ENCODE measurements at places on chromosomes 5 and 9.

GRCh38 chr9:130451509-130452388 is 7.0 kb downstream of the ASS1 start:
- DNase-seq: no peak

DNA sequence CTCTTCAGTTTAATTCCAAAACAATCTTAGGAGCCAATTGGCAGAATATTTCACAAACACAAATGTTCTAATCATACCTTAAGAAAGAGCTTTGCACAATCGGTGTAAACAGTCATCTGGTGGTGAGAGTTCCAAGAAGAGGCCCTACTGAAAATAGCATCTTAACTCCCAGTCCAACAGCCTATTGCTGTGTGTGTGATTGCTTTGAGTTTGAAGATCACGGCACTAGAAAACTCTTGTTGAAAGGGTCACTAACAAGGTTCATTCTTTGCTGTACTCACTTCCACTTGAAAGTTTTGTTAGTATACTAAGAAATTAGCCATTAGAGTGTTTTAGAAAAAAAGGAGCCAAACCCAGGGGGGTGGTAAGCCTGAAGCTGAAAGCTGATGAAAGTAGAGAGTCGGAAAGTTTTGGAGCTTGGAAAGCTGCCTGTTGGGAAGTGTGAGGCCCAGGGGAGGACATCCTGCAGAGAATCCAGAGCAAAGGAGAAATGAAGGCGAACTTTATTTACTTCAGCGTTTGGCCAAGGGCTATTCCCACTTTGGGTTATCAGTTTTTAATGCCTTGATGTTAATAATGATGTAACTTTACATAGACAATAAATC is 180.3 kb upstream of the GHR start:
- no peak for DNase-seq

GRCh38 chr9:130205912-130206311 is 33.7 kb downstream of the NCS1 start:
- no peak for DNase-seq

GRCh38 chr9:899440-900184 is 58.1 kb downstream of the DMRT1 start:
- no peak for DNase-seq

DNA sequence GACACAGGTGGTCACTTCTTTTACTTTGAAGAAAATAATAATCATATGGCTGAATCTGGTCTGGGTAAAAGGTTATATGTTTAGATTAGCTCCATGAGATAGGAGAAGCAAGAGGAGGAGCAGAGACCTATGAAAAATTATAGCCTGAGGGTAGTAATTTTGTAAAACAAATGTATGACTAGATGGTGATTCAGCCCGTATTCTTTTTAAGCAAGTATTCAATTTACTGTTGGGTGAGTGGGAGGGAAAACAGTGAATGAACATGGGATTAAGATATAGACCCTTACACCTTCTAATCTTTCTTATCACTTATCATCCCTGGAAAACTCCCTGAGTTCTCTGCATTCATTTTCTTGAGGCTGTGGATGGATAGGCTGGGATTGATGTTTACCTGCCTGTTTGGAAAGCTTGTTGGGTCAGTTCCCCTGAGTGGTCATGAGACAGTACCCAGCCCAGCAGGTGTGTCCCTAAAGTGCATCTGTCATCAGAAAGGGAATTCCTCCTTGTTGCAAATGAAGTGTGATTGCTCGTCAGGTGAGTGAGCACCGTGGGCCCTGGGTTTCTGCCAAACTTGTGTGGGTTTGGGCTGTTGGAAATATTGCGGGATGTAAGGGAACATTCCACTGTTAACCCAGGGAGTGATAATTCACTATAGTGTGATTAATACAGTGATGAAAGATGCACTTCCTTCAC is 101.2 kb upstream of the GDNF start:
- DNase-seq: no peak

DNA sequence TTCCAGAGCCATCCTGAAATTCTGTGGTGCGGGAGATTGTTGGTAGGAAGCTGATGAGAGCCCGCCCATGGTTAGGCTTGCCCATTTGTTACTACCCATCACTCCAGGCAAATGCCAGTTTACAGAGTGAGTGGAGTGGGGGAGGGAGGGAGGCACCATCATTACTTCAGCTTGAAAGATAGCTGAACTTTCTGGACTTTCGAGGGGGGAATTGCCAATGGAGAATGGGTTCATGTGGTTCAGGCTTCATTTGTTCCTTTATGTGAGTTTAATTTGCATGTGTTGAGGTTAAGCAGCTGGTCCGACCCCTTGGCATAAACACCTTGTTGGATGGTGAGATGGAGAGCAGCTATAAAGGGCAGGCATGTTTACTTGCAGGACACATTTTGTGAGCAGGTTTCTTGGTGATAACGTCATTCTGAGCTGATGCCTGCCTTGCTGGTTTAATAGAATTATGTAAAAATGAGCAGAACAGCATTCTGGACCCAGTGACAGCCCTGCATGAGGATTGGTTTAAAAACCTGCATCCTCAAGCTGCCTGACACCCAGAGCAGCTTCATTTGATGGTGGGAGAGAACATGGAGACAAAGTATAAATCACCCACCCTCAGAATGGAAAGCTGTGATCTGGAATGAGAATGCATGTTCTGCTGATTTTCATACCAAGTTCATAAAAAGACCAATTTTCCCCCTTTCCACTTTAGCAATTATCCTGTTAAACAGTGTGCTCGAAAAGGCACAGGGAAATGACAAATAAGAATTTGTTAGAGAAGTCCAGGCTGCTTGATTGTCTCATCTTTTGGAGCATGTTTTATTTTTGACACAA is 106.3 kb downstream of the TRIO start:
- DNase-seq: no peak

DNA sequence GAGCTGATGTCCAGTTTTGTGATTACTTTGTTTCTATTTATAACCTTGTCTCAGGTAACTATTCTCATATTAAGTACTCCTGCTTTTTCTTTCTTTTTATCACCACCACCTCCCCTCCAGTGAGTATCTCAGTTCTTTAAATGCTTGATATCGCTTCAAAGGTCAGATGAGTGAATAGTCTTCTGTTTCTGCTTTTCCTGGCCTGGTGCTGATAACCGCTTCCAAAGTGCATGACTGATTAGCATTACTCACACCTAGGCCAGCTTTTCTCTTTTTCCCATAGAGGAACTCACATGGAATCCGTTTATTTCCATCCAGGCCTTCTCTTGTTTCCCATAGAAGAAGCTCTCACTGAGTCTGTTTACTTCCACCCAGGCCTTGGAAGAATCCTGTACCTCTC is 3.2 kb downstream of the SLC36A1 start:
- DNase-seq: no peak

GRCh38 chr5:96340357-96340756 is 92.7 kb downstream of the PCSK1 start:
- no peak for DNase-seq

DNA sequence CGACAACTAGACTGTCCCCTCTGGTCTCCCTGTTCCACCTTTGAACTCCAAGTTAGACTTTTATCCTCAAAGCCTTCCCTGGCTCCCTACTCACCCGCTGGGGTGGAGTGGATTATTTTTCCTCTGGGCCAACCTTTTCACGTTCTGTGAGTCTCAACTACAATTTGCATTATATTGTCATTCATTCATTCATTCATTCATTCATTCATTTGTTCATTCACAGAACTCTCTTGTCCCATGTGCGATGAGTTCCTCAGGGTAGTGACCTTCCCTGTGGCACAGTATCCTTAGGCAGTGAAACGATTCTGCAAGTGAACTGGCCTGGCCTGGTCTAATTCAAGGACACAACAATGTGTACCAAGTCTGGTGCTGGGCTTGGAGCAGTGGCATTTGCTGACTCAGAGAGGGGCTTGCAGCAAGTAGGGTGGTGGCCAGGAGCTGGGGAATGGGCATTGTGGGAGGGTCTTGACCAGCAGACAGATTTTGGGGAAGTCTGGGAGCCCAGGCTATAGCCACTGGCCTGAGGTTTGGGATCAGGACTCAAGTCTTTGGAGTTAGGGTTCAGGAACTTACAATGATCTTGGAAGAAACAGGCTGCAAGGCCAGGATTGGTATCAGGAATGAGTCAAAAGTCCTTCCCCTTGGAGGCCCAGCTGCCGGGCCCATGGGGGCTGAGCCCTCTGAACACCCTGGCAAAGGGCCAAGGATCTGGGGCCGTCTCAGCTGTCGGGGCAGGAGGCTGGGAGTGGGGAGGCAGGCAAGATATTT is 37.2 kb upstream of the COL15A1 start:
- DNase-seq: no peak
